ENCODE measurements at places on chromosomes 7 and 10. TPM values are rescaled to one million over a fixed set of nuclear protein-coding genes. Genes with fewer than 3 reads are reported as not detected.

FRA10AC1 gene
- 3.0 TPM for total RNA-seq

TAS2R4 gene
- 0.25 TPM for total RNA-seq

TRIP6 gene
- 84.3 TPM for total RNA-seq

NDUFB8 gene
- total RNA-seq, result 222 TPM

VPS37D gene
- 8.5 TPM for total RNA-seq

All from mesangial cell (primary cell).